ENCODE measurements at places on chromosomes 16 and 17. TPM values are rescaled to one million over a fixed set of nuclear protein-coding genes. Genes with fewer than 3 reads are reported as not detected.

The OR4D1 gene
- not detected for total RNA-seq

The SEPTIN12 gene
- not detected for total RNA-seq

The HEATR9 gene
- total RNA-seq = not detected

The SLC2A4 gene
- 127 TPM for total RNA-seq

The KRTAP17-1 gene
- total RNA-seq = not detected

The SMTNL2 gene
- total RNA-seq = 0.33 TPM

The SALL1 gene
- total RNA-seq = not detected

The LYRM9 gene
- total RNA-seq = 27.1 TPM

The CARD14 gene
- not detected for total RNA-seq

The SLC13A2 gene
- not detected for total RNA-seq

The CDH3 gene
- total RNA-seq = under 0.01 TPM

The COPZ2 gene
- total RNA-seq = 52.3 TPM

The NPIPA2 gene
- 3.8 TPM for total RNA-seq

Measured in sigmoid colon (tissue), 7 donors.